Foreskin melanocyte (primary cell): ENCODE measurements at places on chromosomes 12 and 14.

GRCh38 chr12:27688671-27689070 lies 7.6 kb upstream of the REP15 start:
- no peak for DNase-seq

DNA sequence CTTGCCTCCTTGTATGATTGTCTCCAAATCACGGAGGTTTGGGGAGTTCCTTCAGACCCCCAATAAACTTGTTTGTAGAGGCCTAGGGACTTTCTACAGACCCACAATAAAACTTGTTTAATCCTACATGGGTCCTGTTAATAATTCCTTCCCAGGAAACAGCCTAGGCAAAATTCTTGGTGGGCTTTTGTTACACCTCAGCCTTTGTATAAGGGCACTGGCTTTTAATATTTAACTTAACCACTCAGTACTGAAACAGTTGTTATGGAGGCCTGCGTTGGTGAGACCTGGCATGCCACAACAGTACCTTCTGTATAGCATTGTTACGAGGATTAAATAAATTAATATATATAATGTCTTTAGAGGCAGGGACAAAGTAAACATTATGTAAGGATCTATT lies 32.7 kb upstream of the FAR2 start:
- no peak for DNase-seq

DNA sequence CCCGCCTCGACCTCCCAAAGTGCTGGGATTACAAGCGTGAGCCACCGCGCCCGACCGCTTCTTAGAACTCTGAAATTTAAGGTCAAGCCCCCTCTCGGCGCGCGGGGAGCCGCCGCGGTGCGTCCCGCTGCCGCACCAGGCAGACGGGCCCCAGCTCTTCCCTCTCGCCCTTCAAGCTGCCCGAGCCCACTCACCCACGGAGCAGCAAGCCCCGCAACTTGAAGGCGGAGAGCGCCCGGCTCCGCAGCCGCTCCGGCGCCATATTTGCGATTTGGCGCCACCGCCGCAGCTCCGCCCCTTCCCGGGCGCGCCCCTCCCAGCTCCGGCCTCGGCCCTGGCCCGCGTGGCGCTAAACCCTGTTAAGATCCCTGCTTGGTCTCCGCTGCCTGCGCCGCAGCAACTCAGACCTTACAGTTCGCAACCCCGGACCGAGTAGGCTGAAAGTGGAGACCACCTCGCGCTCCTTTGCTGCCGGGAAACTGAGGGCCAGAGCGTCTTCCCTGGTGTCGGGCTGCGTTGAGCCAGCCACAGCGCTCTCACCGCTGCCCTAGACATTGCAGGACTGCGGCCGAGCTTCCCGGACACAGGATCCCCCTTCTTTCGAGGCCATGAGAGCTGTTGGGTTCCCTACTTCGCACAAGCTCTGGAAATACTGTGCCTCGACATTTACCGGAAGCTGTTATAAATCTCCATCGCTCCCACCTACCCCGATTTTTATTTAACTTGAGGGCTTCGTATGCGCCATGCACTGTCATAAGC lies at the start of gene POLE2:
POLE2 (minus strand) TSS at position 273 of the 759 bp plus-strand sequence; CDS start at position 262, 11 bp downstream.
- peak; percentile 71 for DNase-seq

GRCh38 chr12:92270521-92270920 lies 124.9 kb upstream of the BTG1 start:
- no peak for DNase-seq

DNA sequence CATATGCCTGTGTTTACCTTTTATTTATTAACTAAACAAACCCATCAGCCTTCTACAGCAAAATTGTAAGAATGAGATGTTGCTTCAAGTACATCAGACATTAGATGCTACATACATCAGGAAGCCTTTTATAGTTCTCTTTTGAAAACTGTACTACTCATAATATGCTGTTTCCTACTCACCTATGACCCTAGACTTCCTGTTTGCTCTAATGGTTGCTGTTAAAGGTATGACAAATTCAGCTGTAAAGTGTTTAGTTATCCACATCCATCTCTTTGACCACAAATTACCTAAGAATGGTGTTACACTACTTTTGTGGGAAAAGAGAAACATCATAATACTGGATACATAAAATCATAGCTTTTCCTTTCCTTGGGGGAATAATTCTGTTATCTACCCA lies 220.0 kb downstream of the RAD51B start:
- no peak for DNase-seq
